ENCODE measurements at places on chromosomes 1 and 21.

DNA sequence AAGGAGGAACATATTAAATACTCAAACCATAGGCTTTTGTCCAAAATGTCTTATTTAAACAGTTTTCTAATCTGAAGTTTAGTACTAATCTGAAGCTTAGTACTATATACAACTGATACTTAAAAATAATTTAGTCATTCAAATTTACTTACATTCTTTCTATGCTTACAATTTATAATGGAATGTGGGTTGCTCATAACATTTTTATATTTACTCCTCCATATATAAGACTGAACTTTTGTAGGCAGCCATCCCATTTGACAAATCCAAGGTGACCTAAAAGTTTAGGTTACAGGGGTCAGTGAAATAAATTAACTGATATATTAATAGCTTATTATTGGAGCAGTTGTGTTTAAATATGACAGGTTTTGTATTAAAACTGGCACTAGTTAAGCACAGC lies 570.6 kb downstream of the DPYD start:
- DNase-seq = no peak

GRCh38 chr1:53330819-53331218 lies 2.9 kb upstream of the LRP8 start:
- DNase-seq = no peak

- DNase-seq = no peak
Measured at GRCh38 chr21:42844411-42845113, 34.8 kb downstream of the WDR4 start.

DNA sequence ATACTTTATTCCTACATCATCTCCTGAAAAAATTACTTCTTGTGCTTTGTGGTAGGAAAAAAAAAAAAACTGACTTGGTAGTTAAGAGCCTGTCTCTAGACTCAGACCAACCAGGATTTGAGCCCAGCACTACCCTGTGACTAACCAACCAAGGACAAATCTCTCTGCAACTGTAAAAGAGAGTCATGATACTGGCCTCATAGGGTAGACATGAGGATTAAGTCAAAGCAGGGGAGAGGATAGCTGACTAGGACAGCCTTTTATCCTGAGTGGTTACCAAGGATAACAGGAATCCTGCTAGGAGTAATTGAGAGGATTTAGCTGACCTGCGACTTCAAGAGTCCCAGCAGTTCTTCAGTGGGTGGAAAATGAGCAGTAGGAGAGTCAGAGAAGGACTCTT lies 112.8 kb downstream of the C1orf21 start:
- no peak for DNase-seq

DNA sequence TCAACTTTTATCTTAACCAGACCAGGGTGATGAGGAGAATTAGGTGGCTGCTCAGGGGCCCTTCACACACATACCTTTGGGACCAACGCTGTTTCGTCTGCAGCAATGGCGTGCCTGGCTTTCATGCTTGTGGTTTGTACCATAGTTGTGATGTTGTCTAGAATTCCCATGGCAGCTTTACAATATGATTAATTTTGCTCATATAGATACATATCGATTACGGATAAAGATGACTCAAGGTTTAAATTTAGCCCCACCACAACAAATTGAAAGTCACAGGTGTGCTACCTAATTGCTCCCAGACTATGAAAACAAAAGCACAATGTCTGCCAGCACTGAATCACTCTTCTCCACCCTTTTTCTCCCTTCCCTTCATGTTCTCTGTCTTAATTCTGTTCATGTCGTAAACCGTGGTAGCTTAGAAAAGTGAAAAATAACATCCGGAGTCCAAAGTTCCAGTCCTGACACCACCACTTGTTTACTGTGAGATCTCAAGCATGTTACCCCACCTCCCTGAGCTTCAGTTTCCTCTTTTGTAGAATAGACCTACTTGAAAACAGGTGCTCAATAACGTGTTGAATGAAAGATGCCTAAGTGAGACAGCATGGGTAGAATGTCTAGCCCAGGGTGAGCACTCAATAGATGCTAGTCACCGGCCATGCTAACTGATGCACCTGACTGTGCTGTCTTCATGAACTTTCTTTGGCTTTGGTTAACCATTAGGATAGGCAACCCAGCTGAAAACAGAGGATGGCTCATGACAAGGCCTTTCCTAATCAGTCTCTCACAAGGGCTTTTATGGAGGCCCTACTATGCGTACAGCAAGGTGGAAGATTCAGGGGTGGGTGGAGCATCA lies 22.1 kb upstream of the JUN start:
- no peak for DNase-seq

DNA sequence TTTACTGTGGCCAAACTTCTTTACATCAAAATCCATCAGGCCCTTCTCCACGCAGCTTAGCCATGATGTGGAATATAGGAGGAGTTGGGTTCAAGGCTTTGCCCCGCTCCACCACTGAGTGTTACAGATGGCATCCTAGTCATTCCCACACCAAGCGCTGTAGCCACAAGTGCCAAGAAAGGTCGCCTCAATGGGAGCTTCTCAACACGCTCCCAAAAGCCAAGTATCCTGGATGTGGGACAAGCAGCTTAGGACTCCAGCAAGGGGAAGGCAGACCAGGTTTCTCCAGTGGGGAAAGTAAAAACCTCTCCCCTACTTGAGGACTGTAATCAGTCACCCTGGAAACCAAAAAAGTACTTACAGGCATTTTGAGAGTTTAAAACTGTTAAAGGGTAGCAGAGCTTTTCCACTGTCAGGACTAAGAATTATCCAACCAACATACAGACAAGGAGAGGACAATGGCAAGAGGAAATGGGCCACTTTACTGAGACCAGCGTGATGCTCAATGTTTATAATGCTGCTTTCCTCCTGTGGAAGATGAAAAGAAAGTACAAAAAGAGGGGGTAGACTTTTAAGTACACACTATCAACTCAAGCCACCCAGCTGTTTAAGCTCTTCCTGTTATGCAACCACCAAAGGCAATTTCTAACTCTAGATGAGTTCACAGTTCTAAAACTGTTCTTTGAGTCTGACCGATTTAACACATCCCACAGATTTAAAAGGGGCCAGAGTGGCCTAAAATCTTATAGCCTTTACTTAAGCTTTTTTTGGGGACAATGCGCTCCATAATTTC lies 120.7 kb upstream of the KRTAP19-8 start:
- DNase-seq = no peak

- DNase-seq = no peak
Measured at GRCh38 chr1:35222322-35223083, 29.6 kb upstream of the SFPQ start.

DNA sequence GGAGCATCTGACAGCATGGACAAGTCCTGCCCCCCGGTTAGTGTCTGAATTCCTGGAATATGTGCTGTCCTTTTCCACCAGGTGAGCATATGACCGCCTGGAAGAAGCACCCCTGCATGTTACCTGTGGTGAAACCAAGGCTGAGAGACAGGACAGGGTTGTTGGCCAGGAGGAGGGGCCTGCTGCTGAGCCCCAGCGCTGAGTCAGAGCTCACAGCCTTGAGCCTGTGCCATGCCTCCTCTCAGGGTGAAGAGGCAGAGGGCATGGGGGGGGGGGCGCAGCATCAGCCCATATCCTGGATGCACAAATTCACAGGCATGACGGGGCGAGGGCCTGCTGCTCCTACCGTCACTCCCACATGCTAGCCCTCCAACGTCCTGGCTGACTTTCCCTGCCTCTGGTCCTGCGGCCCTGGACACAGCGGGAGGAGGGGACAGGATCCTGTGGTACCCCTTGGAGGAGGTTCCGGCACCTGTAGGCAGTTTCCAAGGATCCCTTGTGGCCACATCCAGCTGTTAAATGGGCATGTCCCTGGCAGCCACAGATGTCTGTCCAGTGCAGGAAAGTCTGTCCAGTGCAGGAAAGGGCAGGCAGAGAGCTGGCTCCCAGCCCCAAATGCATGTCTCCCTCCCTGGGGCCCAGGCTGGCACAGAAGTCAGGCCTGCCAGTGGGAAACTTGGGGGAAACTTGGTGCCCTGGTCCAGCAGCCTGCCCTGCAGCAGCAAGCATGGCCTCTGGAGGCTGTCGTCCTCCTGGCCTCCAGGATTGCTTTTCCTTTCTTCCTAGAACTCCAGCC lies 23.9 kb downstream of the TTC34 start:
- no peak for DNase-seq

DNA sequence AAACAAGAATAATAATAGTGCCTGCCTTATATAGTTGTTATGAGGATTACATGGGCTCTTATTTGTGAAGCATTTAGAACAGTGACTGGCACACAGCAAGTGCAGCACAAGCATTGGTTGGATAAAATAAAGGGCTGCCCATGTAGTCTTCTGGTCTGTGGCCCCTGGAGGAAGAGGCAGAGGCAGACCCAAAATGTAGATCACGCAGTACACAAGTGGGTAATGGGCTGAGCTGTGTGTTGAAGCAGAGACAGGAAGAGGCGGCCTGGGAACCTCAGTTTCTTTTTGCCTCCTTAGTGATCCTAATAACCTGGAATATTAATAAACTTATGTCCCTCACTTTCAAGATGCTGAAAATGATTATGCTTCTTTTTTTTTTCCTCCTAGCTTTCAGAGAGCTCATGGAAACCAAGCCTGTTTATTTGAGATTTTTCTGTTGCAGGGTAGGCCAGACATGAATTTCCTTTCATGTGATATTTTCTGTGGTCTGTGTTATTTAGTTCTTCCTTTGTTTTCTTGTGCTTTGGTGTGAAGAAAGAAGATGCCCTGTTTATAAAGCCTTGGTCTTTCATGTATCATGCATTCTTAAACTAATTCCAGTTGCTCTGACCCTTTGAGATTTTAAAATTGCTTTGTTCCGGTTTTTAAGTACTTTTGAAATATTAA lies 42.5 kb downstream of the LRRC8D start:
- DNase-seq = no peak

- peak; percentile 22 for DNase-seq
Measured at GRCh38 chr1:192866241-192866868, 57.5 kb downstream of the RGS2 start.

GRCh38 chr1:236018885-236019453 lies 45.9 kb downstream of the NID1 start:
- no peak for DNase-seq

GRCh38 chr1:25504706-25505595 lies 38.5 kb upstream of the LDLRAP1 start:
- no peak for DNase-seq

DNA sequence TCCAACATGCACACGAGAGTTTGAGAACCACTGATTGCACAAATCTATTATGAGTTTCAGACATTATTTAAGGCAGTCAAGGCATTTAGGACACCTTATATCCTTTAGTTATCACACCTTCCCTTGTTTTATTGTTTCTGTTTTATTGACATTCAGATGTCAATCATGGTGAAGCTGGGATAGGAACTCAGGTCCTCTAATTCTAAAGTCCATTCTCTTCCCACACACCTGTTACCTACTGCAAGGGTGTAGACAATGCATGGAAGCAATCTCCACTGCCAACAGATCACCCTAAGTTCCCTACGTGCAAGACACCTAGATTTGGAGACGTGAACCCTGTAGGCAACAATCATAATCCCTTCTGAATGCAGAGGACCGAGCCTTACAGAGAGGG lies 2.6 kb downstream of the IGSF3 start:
- no peak for DNase-seq

DNA sequence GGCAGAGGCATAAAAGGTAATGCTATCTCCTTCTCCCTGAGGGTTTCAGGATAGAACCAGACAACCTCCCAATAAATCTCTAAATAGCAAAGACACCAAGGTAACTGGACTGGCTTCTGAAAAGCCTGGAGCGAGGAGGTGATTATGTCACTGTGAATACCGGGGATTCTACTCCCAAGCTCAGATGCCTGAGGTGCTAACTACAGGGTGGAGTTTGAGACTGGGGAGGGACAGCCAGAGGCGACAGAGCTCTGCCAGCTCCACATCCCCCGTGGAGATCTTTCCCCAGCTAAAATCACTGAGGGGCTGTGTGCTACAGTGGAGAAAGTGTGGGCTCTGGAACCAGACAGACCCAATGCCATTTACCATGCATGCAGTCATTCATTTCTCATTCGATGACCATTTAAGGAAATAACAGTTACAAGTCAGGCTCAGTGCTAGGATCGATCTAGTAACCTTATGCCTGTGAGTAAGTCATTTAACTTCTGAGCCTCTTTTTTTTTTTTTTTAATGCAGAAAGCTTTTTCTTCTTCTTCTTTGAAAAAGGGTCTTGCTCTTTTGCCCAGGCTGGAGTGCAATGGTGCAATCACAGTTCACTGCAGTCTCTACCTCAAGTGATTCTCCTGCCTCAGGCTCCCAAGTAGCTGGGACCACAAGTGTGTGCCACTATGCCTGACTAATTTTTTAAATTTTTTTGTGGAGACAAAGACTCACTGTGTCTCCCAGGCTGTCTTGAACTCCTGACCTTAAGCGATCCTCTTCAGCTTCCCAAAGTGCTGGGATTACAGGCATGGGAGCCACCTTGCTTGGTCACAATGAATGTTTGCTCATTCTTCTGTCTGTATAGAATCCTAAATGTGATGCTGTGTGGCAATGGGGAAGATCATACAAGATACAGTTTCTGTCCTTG lies 8.1 kb upstream of the SLC45A3 start:
- DNase-seq = no peak

GRCh38 chr1:162823771-162824525 lies 33.4 kb downstream of the HSD17B7 start:
- DNase-seq = no peak

DNA sequence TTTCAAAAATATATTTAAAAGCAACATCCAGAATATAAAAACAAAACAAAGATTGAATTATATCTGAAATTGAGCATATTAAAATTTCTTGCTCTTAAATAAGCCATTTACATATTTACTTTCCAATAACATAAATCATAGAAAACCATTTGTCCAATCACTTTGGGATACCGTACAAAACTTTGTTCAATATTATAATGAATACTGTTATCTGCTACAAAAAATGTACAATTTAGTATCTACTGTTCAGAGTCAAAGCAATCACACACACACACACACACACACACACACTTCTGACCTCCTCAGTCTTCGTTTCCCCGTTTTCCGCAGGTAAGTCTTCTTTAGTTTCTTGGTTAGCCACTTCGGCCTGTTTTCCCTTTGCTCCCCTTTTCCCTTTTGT lies 4.0 kb downstream of the HMGN1 start:
- DNase-seq = no peak

- DNase-seq = no peak
Measured at GRCh38 chr21:25967181-25967900, 203.2 kb downstream of the APP start.

GRCh38 chr1:204450461-204451257 lies 39.0 kb upstream of the PPP1R15B start:
- no peak for DNase-seq

DNA sequence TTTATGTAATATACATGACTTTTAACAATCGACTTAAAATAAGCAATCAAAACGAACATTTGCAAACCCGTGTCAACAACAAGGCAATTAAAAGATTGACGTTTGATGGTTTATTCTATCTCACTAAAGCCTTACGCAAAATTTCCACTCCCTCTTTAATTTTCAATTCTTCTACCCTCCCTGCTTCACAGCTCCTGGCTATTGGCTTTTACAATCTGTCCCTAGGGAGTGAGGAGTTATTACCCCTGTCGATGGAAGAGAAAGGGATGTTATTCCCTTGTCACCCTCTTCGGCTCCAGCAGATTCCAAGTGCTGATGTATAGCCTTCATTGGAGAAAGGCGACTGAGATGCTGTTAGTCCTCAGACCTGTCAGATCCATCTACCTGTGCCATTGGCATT lies 161.3 kb downstream of the ZNF281 start:
- no peak for DNase-seq
